Right ventricle myocardium superior (tissue), 1 donor: ENCODE measurements at places on chromosomes 2 and 18.

GRCh38 chr2:143251681-143252080, 122.5 kb downstream of the ARHGAP15 start:
- no peak for DNase-seq

DNA sequence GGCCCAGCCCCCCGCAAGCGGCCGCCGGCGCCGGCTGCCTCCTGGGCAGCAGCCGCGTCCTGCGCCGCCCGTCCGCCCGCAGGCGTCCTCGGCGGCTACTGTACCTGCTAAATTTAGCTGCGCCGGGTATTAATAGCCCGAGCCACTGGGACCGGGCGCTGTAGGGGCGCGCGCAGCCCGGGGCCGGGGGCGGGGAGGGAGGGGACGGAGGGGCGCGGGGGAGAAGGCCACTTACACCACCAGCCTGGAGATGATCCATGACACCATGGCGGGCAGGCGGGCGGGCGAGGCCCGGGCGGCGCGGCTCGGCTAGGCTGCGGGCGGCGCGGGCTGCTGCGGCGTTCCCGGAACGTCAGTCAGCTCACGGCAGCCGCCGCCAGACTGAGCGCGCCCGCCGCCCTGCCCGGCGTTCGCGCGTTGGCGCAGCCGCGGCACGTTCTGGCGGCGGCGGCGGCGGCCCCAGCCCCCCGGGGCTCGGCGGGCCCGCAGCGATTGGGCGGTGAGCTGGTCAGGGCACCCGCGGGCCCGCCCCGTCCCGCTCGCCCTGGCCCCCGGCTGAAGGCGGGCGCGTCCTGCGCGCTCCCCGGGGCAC, at the start of gene REEP1:
Gene REEP1 (minus strand): TSS at position 383 of the 592 bp plus-strand sequence. CDS start 116 bp downstream, at position 267.
- DNase-seq: peak; percentile 59

DNA sequence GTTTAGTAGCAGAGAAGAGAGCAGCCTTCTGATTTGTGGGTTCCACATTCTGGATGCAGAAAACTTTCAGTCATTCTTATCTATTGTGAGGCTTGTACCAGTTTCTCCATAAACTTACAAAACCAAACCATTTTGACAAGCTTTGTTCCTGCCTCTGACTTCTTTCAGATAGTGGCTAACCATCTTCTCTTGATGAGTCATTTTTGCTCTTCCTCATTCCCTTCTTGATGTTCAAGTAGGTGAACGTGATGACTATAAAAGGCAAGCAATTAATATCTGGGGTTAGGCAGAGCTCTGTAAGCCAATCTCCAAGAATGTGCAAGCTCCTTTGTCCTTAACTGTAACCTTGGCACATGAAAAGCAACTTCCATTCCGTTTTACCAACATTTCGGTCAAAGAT, 2083.1 kb upstream of the PIK3C3 start:
- no peak for DNase-seq

GRCh38 chr2:15547115-15547876, 13.8 kb downstream of the NBAS start:
- no peak for DNase-seq

GRCh38 chr18:7561909-7562460, 5.1 kb upstream of the PTPRM start:
- DNase-seq: no peak
